Stimulated activated CD4-positive, alpha-beta T cell treated with anti-CD3 and anti-CD28 coated beads, Interleukin-4, amount 100 ng/mL, for 4 hours (primary cell): ENCODE measurements at places on chromosomes 12 and 14.
A peak's percentile ranks its signal among the peaks of the same experiment; 100 is the strongest.

- DNase-seq = no peak
These were observed 4.7 kb downstream of the DGLUCY start for GRCh38 chr14:91118511-91119068.

DNA sequence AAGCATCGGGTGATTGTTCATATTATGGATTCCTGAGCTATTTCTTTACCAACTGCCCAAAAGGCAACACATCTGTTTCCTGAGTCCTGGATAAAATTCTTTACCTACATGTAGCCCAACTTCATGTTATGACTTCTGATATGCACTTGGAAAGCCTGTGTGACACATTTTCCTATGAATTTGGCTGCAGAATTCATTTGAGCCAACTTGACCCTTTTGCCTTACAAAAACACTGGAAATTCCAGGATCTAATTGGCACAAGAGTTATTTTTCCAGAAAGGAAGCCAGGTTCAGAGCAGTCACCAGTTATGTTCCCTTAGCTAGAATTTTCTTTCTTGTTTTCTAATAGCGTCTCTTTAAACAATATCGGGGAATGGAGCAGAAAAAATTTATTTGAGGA lies 202.5 kb upstream of the LRIG3 start:
- DNase-seq = no peak

- no peak for DNase-seq
These were observed 1.4 kb downstream of the LETMD1 start for GRCh38 chr12:51049525-51049924.

DNA sequence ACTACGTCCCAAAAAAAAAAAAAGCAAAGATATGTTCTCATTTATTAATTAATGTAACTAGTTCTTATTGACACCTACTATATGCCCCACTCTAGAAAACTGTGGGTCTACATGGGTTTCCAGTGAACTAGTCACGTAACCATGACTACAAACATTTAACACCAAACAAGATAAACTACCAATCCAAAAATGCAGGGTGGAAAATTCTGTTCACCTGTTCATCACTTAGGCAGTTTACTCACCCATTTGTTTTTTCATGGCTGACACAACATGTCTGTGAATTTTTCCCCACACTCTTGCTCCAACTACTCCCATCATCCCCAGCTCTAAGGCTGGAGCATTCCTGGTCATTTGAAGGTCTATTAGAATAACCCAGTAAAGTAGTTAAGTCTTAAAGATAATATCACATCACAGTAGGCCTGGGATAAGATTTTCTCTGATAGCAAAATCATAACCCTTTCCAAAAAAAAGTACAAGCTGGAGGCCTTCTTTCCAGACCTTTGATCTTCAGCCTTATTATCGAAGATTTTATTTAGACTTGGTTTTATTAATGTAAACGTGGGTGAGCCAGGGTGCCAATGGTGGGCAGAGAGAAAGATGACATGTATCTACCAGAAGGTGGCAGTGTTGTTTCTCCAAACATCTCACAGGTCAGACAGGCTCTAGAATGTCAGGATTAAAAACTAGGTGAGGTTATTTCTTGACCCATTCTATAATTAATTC lies 61.6 kb upstream of the DAAM1 start:
- DNase-seq = no peak

DNA sequence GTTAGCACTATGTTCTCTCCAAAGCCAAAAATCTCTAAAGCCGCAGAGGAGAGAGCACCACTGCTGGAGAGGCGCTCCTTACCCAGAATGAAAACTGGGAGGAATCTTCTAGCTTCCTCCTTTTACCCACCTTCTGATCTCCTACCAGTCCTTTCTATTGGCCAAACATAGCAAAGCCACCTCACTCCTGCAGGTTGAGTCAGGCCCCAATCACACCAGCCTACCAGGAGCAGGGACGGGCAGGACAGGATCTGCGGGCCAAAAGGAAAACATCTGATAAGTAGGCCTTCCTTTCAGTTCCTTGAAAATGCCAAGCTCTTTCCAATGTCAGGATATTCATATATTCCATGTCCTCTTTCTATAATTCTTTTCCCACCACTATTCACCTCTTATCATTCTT lies 197.7 kb upstream of the CNOT2 start:
- no peak for DNase-seq

DNA sequence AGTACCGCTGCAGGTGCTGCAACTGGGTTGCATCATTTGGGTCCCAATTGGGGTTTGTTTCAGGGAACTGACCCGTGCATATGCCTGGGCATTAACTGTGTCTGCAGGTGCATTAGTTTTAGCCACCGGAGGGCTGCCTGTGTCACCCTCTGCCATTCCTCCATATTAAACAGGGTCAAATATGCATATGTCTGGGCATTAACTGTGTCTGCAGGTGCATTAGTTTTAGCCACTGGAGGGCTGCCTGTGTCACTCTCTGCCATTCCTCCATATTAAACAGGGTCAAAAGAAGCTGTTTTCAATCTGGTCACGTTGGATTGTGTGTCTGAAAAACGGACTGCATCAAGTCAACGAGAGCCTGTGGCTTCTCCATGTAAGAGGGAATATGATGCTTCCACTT lies 1317.0 kb downstream of the TMEM121 start:
- DNase-seq = no peak

DNA sequence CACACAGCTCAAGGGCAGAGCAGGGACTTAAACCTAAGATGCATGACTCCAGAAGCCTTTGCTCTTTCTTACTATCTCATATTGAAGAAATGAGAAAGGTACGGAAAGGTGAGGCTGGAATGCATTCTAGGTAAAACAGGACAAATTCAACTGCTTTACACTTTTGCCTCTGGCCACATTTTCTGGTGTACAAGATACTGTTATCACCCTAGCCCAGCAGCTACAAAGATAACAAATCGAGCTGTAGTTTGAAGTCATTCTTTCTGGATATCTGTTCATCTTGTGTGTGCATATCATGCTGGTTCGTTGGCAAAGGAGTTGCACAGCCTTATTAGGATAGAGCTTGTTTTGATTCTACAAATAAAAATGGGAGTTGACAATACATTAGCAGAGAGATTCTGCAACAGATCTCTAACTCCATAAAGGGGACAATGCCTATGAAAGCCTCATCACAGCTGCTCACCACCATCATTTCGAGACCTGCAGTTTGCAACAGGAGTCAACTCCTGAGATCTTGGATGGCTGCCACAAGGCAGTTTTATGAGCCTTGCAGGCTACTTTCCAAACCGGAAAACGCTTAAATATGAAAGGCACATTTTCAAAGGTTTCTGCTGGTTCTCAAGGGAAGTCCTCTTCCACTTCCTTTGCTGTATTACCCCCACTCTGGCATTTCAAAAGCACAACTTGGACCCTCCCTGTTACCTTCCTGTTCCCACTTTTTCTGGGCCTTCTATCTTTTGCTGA lies 64.9 kb downstream of the STXBP6 start:
- no peak for DNase-seq

- DNase-seq = no peak
These were observed 5.6 kb upstream of the C1S start for GRCh38 chr12:7054925-7055324.

GRCh38 chr12:45557016-45557415 lies 172.5 kb upstream of the ARID2 start:
- DNase-seq = no peak

GRCh38 chr14:64762044-64763034 lies 58.1 kb downstream of the PLEKHG3 start:
- peak; percentile 27 for DNase-seq

GRCh38 chr14:106207316-106207715 lies 680.9 kb downstream of the TMEM121 start:
- DNase-seq = no peak

GRCh38 chr12:94218233-94218632 lies 69.9 kb downstream of the PLXNC1 start:
- DNase-seq = no peak

DNA sequence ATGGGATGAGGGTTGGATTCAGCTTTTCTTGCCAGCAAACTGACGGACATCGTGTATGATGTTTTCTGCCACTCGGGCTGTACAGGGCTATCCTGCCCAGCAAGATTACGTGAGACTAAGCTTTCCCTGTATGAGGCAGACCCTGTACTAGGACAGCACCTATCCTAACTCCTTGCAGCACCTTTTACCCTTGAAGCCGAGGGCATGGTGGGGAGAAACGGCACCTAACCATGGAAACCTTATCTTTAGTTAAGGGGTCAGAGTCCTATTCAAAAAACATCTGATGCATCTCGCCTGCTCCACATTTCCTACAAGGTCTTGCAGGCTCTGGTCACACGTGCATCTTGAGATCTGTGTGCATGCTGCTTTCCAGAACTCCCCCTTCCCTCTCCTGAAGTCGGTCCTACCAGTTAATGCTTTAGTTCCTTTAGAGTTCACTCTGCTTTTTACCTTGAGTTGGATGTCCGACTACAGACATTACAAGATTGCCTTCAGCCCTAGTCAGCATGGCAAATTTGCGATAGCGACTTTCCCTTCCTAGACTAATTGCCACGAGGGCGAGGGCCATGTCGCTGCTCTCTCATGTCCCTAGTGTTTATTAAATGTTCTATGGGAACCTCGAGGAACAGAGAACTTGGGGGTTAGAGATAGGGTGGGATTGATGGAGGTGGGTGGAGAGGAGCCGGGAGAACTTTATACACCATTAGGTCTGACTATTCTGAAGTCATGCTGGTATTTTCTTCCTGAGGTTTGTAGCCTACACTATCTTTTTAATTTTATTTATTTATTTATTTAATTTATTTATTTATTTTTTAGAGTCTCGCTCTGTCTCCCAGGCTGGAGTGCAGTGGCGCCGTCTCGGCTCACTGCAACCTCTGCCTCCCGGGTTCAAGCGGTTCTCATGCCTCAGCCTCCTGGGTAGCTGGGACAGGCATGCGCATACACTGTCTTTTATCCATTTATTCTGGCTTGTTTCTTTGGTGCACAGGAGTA lies 6.6 kb downstream of the RAN start:
- DNase-seq = no peak

- no peak for DNase-seq
These were observed 5.0 kb downstream of the MGST1 start for GRCh38 chr12:16352481-16352880.

- no peak for DNase-seq
These were observed 41.3 kb downstream of the RAB3IP start for GRCh38 chr12:69779928-69780327.

DNA sequence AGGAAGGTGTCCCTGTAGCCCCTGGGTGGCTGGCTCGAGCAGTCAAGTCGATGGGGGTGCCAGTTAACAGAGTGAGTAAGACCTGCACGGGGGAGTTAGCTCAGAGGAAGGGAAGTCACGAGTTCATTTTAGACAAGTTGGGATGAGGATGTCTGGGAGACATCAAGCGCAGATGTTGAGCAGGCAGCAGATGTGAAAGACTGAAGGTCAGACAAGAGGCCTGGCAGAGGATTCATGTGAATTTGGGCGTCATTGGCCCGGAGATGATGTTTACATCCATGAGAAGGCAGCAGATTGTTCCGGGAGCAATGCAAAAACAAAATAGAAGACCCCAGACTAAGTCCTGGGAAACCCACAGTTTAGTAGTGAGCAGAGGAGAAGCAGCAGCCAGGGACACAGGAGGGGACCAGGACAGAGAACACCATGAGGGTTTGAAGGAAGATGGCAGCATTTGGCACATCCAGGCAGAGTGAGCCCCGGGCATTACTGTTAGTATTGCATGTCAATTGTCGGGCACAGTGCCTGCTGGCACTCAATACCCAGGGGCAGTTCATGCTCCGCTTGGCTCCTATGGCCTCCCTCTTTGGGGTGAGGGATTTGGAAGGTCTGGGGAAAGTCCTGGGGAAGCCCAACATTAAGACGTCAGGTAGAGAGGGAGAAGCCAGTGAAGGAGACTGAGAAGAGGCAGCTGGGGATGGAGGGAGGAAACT lies 15.1 kb downstream of the LTBP2 start:
- DNase-seq = no peak

GRCh38 chr12:96652870-96653269 lies 163.5 kb downstream of the CFAP54 start:
- DNase-seq = no peak

DNA sequence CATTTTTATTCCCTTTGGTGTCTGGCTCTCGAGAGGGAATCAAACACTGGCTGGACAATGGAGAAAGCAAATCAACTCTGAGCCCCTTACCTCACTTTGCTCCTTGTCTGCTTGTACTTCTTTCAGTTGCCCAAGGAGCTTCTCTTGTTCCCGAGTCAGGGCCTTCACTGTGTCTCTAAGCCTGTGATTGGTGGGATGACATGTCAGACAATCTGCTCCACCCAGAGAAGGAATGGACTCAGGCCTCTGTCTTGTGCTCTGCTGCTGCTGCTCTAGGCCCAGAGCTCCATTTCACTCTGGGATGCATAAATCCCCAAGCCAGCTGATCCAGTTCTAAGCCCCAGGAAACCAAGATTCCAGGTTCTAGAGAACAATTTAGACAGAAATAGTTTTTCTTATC lies 7.6 kb downstream of the CALCOCO1 start:
- DNase-seq = no peak

GRCh38 chr12:93895089-93895445 lies 217.9 kb downstream of the CRADD start:
- DNase-seq = no peak

DNA sequence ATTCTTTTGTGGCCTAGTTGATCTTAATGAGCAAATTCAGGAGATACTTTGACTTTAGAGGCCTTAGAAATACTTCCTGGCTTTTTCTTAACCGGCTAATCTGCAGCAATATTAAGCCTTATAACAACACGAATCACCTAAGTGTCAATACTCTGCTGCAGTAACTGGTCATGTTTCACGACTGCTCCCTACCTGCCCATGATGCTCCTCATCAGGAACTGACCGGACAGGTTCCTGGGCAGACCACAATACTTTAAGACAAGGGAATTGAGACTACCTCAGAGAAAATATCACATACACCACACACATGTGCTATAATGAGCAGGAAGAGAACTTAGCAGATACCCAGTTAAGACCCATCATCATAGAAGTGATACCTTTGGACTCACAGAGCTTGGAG lies 211.9 kb upstream of the BMP4 start:
- no peak for DNase-seq

DNA sequence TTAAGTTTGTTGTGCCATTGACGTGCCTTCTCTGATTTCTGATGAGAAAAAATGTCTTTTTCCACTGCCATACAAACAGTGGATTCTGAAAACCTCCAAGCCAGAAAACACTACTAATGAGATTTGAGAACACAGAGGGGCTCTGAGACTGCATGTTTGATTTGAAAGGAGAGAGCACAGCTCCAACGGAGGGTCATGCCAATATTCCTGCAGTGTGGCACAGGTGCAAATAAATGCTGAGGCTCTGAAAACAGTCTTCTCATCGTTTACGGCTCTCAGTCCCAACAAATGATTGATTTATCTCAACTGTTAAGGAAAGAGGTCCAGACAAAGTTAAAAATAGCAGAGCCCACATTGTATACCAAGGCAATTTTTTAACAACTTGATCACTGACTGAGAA lies 128.7 kb downstream of the KCNH5 start:
- DNase-seq = no peak

DNA sequence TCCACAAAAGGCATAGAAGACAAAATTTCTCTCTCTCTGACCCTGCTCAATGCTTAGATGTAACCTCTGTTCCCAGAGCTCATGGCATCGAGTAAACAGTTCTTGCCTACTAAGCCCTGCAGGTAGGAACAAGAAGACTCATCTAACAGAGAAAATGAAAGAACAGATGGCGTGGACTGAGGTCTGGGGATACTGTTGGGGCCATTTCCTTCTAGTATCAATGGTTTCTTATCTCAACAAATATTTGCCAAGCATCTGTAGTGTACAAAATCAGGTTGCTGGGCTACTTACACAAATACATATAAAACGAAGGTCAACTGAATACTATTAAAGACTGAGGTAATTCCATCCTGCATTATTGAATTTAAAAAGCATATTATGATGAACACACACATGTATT lies 93.3 kb downstream of the RIMBP2 start:
- DNase-seq = no peak

GRCh38 chr14:86712176-86712575 lies 1182.2 kb downstream of the FLRT2 start:
- DNase-seq = no peak

- no peak for DNase-seq
These were observed 35.5 kb downstream of the HECTD1 start for GRCh38 chr14:31172084-31172483.
